ENCODE measurements at places on chromosomes 4 and X.
A peak's percentile ranks its signal among the peaks of the same experiment; 100 is the strongest.

GRCh38 chr4:162154862-162155540 is 8.8 kb downstream of the FSTL5 start:
- no peak for DNase-seq

GRCh38 chrX:150983521-150984168 is 510 bp downstream of the HMGB3 start:
- DNase-seq: no peak

DNA sequence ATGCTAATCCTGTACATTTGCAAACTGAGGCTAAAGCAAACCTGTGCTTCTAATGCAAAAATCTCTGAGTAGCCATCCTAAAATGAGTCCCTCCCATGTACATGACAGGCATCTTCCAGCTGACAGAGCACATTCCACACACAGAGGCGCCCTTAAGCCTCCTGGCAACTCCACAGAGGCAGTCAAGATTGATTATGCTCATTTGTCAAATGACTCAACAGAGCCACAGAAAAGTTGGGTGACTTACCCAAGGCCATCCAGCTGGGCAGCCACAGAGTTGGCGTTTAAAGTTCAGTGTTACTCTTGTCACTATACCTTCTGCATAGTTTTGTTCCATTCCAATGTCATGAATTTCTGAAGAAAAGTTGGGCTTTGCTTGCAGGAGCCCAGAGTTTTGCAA is 394.6 kb upstream of the FGF13 start:
- no peak for DNase-seq

GRCh38 chr4:142516686-142517526 is 329.2 kb downstream of the INPP4B start:
- DNase-seq: no peak

- no peak for DNase-seq
These were observed 327.4 kb downstream of the PPP3CA start for GRCh38 chr4:101019941-101020401.

DNA sequence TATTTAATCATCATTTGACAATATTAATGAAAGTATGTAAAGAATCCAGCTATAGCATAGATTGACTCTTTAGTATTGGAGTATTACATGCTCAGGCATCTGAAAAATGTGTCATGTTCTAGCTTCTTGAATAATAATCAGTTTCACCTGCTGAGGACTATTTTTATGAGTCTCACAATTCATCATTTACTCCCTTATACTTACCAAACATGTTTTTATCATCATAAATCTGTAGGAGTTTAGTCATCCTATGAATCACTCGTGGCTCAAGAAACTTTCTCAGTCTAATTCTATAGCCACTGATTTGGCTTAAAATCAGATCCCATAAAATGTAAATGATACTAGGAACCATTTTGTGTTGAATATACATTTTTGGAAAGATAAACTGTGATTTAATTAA is 1616.1 kb downstream of the C4orf33 start:
- no peak for DNase-seq

DNA sequence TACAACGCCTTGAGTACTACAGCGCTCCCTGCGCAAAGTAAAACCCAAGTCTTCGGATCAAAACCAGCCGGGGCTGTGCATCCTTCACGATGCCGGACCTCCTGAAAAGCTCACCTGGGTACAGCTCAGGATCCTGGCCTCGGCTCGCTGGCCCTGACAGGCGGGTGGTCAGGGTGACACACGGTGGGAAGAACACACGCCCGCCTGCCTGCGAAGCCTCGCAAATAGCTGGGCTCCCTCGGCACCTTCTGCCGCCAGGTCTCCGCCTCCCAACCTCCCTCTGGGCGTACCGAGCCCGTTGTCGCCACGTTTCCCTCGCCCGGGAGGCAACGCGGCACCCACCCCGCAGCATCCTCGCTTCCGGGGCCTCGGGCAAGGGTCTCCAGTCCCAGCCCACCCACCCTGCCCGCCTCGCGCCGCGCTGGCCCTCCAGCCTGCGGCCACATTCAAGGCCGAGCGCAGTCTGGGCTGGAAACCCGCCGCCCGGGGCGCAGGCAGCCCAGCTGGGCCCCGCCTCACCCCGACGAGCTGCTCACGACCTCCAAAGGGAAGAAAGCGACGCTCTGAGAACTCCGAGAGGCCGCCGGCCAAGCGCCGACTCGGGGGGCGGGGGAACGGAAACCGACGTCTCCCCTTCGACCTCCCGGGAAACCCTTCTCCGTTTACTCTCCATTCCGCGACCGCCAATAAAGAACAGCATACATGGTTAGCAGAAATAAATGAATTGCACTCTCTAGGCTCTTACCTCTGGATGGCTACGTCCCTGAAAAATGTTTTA is 511 bp downstream of the PPM1K start:
- DNase-seq: peak; percentile 17

DNA sequence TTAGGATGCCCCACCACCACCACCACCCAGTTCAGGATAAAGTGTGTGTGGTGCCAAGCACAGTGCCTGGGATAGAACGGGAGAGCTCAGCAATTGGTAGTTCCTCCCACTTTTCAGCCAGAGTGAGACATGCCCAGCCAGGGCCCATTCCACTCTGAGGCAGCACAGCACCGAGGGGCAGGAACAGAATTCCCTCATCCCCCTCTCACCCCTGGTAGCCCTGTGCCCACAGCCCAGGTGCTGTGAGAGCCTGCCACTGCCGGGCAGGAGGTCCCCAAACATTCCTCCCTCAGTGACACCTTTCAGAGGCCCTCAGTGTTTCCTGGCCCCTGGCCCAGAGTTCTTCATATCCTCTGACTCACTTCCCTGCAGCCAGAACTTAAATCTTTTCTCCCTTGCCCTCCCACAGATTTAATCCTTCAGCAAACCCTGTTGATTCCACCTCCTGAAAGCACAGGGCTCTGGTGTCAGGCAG is 8.1 kb downstream of the RIPPLY1 start:
- no peak for DNase-seq

DNA sequence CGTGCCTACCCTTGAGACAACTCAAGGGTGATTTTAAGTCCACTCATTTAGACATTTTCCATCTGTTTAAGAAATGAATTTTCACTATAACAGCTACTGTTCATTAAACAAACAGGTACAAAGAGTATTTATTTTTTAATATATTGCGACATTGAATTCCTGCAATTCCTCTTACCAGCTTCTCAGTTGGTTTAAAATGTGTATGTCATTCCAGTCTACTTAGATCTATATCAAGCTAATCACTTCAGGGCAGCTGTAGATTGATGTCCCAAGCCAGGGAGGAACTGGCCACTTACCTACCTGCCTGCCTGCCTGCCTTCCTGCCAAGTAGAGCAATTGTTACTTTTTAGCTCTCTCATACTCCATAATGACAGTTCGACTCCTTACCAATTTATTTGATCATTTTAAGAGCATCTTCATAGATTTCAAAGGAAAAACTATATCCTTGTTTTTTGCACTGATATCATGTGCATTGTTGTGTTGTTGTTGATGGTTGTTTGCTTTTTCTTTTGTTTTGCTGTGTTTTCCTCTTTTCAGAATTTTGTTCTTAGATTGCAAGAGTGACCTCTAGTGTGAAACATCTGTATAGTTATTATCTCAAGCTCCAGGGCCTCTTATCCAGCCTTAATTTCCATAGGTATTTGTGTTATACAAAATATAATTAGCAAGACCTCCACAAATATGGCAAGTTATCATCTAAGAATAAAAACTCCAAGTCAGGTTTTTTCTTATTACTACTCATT is 120.9 kb upstream of the NRK start:
- no peak for DNase-seq

DNA sequence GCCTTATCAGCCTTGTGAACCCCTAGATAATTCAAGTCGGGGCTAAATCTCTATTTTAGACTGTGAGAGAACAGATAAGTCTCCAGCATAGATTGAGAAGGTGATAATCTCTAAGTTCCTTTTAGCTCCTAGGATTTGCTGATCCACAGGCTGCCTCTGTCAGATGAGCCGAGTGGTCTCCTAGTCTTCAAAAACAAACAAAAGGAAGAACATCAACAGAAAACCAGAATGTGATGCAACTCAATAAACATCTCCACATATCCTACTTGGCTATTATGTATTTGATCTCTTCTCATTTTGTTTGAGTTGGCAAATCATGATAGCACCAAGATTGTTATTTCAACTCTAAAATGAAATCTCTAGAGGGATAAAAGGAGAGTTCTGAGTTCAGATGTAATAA is 88.4 kb upstream of the SLC7A11 start:
- no peak for DNase-seq

DNA sequence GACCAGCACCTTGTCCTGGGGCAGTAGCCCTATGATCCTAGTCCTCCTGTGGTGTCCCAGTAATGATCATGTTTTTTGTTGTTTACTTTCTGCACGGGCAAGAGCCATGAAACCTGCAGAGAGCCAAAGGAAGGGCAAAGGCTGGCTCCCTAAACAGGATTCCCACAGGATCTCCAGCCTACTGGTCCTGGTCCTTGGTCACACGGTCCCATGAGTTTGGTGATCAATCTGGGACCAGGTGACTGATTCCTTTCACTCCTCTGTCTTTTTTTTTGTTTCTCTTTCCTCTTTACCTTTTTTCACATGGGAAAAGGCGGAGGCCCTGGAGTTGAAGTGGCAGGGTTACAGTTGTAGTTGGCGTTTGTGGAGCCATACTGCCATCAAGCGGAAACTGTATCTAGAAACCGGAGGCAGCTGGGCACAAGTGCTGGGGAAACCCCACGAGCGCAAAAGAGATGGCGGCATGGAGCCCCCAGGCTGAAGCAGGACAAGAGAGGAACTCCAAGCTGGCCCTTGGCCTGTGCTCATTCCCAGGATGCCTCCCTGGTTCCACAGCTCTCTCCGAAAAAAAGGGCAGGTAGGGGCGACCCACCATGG is 34.6 kb downstream of the NBDY start:
- no peak for DNase-seq

- no peak for DNase-seq
These were observed 166.7 kb upstream of the SH3RF1 start for GRCh38 chr4:169437299-169438047.

- no peak for DNase-seq
These were observed 25.2 kb upstream of the PNMA5 start for GRCh38 chrX:153019166-153019565.

GRCh38 chr4:186752325-186752724 is 28.7 kb upstream of the FAT1 start:
- no peak for DNase-seq

DNA sequence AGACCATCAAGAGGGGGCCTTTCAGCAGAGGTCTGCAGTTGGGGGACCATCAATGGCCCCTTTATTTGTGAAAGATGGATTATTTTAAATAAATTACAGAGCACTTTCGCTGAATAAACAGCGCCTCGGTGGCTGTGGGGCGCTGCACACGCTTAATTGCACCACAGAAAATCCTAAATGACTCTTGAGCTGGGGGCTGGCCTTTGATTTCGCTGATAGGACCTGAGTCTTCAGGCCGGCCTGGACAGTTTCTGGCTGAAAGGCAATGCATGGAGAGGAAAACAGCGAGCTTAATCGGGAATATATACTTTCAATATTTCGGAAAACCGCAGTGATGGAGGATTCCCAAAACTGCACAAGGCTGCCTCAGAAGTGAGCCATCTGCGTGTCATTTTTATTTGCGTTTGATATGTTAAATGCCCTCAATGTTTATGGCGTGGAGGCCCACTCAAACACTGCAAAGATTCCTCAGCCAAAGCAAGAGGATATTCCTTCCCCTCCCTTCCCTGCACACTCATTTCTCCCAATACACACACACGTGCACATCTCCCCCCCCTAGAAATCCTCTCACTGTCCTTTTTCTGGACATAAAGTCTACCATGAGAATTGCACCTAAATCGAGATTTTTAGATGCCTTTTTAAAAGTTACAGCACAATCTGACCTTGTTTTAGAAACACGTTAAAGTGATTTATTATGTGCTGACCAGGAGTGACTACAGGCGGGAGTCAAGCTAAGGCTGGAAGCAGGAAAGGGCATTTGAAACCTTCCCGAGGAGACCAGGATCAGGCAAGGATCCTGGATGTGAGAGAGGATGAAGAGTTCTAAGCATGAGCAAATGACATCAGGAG is 340.7 kb downstream of the RAB28 start:
- no peak for DNase-seq

GRCh38 chr4:83036991-83037665 is 2.1 kb downstream of the COPS4 start:
- no peak for DNase-seq

DNA sequence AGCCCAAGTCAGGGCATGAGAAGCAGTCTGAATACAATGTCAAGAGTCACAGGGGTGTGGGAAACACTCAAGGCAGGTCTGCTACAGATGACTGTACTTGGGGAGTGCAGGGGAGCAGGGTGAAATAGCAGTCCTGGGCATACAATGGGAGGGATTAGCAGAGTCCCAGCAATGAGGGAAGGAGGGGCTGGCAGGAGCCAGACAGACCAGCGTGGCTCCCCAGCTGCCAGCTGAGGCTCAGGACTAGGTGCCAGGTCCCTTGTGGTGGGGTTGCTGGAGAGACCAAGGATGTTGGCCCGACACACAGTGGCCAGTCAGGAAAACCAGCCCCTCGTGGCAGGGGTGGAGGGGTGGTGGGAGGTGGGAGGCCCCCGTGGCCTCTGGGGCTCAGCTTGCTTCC is 86.6 kb downstream of the RTL5 start:
- no peak for DNase-seq

- DNase-seq: no peak
These were observed 502.9 kb upstream of the PCDH10 start for GRCh38 chr4:132646186-132646585.
